ENCODE measurements at places on chromosomes 7 and 10. TPM values are rescaled to one million over a fixed set of nuclear protein-coding genes. Genes with fewer than 3 reads are reported as not detected.

The ERCC6 gene
- 20.3 TPM for total RNA-seq

The ACHE gene
- total RNA-seq, result 3.0 TPM

GRCh38 chr7:33423646-33424020, 294.3 kb downstream of the BBS9 start:
- DNase-seq, result peak; percentile 34

DNA sequence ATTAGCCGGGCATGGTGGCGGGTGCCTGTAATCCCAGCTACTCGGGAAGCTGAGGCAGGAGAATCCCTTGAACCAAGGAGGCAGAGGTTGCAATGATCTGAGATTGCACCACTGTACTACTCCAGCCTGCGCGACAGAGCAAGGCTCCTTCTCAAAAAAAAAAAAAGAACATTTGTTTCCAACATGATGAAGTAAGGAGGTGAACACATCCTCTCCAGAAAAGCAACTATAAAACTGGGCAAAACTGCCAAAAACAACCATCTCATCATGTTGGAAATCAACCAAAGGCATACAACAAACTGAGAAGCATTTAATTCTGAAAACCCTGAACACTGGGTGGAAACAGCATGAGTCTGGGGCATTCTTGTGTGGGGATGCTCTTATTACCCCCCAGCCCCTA, 14.3 kb downstream of the PRTFDC1 start:
- DNase-seq, result no peak

DNA sequence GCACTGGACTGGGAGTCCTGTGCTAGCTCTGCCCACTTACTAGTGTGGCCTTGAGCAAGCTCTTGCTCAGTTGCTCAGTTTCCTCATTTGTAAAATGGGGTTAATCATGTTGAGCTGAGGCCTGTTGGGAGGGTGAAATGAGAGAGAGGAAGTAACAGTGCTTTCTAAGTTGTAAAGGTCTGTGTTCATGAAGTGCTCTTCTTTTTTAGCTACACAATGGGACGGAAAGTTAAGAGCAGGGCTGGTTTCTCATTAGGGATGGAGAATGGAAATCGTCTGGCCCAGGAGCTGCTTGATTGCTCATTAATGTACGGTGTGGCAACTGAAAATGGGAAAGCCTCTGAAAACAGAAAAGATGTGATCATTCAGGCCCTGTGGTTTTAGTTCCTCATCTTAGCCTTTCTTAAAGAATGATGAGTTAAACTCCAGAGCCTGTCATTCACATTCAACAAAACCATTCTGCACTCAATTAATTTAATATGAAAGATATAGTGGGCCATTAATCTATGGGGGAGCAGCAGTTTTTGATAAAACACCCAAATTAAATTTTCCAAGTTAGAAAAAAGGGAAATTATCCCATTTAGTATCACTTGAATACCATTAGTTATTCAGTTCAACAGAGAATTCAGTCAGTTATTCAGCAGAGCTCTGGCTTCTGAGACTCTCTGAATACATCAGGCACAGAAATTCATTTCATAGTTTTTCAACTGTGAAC, 60.5 kb downstream of the SH2D4B start:
- no peak for DNase-seq

- no peak for DNase-seq
Measured at GRCh38 chr10:76398043-76398710, 966.8 kb downstream of the LRMDA start.
